Effector CD8-positive, alpha-beta T cell (primary cell): ENCODE measurements at places on chromosomes 13 and 19.

DNA sequence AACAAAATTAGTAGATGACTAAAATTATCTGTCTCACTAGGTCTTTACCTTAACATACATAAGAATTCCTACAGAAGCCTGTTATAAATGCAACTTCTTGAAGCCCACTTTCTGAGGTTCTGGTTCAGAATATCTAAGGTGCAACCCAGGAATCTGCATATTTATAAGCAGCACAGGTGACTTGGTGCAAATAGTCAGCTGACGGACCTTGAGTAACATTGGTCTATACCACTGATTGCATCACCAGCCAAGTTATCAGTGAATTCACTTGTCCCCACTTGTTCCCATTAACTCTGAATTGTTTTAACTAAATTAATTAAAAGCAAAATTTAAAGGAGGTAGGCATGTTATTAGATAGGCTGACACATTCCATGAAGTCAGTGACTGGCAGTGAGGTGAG, 109.9 kb downstream of the FRY start:
- no peak for DNase-seq

DNA sequence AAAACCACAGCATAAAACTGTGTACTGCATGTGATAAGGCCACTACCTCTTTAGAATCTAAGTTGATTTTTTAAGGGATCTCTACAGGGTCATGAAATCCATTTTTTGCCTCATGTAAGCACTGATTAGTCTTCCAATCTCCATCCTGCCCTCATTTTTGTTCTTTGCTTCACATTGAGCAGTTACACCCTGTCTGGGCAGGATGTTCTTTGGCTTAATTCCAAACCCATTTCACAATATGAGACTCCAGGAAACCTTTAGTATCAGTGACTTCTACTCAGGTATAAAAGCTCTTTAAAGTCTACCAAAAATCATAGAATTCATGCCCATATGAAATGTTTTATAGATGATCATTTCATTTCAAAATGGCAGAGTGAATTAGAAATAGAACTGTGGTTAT, 592.6 kb downstream of the TBC1D4 start:
- DNase-seq = no peak

GRCh38 chr13:110657196-110657595, 41.9 kb downstream of the NAXD start:
- DNase-seq = no peak

DNA sequence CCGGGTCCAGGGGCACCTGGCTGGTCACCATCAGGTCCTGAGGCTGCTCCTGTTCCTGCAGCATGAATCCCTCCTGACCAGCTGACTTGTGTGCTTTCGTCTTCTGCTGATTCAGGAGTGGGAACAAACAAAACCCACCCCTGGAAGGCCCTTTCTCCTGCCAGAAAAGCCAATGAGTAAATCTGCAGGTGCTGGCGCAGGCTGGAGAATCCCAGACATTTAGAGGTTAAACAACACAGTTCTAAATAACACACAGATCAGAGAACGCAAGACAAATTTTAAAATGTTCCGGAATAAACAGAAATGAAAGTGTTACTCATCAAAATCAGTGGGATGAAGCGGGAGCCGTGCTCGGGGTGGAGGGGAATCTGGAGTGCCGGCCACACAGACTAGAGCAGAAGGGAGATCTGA, 60.6 kb upstream of the C13orf46 start:
- DNase-seq = no peak

GRCh38 chr13:99653526-99653925, 152.3 kb downstream of the TM9SF2 start:
- DNase-seq = no peak

GRCh38 chr19:3423183-3423829, 56.9 kb downstream of the NFIC start:
- DNase-seq = no peak

DNA sequence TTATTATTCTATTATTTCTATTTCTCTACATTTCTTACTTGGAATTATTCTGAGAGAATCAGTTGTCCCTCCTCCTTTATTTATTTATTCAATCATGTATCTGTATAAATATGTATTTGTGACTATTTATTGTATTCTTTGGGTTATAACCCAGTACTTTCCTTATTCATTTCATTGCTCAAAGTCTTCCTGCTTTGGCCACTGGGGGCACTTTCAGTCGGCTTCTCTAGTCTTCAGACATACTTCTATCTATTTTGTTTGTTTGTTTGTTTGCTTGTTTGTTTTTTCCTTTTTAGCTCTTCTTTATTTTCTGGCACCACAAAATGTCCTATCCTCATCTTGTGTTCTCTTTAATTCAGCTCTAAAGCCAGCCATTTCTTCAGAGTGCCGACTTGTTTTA, 260.4 kb downstream of the NALCN start:
- DNase-seq = no peak

DNA sequence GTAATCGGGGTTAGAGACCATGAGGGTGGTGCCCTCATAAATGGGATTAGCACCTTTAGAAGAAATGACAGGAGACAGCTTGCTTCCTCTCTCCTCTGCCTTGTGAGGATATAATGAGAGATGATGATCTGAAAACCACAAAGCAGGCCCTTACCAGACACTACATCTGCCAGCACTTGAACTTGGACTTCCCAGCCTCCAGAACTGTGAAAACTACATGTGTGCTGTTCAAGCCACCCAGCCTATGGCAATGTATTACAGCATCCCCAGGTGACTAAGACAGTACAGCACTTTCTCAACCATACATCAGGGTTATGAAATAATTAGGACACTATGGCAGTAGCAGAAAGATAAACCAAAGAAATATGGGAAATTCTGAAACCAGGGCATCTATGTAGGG, 7.4 kb downstream of the ZNF564 start:
- DNase-seq = no peak

- no peak for DNase-seq
Measured at GRCh38 chr19:12865746-12866415, 15.4 kb downstream of the DNASE2 start.

- DNase-seq = no peak
Measured at GRCh38 chr13:111130116-111130508, 15.0 kb downstream of the ARHGEF7 start.

- no peak for DNase-seq
Measured at GRCh38 chr13:112583592-112584277, 4.2 kb downstream of the TUBGCP3 start.

DNA sequence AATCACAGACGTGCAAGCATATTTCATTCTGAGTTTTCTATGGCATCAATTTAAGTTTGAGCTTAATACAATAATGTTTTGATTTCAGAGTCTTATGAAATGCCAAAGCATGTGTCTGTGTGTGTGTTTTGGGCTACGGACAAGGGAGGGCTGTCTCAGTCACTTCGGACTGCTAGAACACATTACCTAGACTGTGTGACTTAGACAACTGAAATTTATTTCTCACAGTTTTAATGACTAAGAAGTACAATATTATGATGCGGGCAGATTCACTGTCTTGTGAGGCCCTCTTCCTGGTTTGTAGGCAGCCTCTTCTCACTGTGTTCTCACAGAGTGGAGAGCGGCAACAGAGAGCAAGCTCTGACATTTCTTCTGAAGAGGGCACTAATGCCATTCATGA, 1202.0 kb downstream of the EFNB2 start:
- no peak for DNase-seq

GRCh38 chr19:53908106-53908934, 758 bp upstream of the CACNG7 start:
- DNase-seq = peak; percentile 2

- DNase-seq = no peak
Measured at GRCh38 chr13:88288326-88288725, 617.2 kb downstream of the SLITRK5 start.

DNA sequence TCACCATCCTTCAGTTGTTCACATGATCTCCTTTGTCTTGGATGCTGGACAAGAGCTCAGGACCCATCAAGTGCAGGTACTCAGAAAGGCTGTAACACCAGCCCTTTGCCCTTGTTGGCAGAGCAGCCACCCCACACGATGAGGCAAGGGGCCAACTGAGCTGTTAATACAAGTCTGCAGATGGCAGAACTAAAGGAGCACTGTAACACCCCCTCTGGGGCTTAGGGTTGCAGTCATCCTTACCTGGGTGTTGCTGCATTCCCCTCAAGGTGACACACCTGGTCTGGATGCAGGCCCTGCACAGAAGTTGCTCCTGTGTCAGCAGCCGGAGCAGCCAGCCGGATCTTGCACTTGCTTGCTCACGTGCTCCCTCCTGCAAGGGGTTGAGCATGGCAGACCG, 52.0 kb downstream of the STARD13 start:
- DNase-seq = no peak

GRCh38 chr13:91313581-91313980, 33.9 kb upstream of the MIR17HG start:
- DNase-seq = no peak

DNA sequence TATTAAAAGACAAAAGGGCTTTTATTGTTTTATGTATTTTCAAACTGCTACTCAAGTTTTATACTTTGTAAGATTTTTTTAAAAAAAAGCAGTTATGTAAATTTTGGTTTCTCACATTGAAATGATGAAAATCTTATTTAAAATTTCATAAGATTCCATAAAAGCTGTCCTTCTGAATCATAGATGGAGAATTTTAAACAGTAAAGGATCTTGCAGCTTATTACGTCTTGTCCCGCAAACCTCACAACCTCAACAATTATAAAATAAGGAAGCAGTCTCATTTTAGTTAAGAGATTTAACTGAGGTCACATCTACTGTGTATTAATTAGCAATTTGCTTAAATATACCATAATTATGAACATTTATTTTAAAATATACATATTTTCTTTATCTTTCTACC, 581.0 kb upstream of the SPRY2 start:
- no peak for DNase-seq
